ENCODE measurements at places on chromosomes 4 and X.

- ATAC-seq = no peak
Measured at GRCh38 chr4:145533001-145533400, 51.3 kb downstream of the SMAD1 start.

DNA sequence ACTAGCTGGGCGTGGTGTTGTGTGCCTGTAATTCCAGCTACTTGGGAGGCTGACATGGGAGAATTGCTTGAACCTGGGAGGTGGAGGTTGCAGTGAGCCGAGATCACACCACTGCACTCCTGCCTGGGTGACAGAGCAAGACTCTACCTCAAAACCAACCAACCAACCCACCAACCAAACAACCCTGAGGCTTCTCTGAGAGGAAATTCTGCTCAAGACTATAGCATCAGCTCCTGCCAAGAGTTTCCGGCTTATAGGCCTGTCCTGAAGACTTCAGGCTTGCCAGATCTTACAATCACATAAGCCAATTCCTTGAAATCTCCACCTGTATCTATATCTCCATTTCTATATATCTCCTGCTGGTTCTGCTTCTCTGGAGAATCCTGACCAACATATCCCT lies 173.8 kb upstream of the TBC1D9 start:
- no peak for ATAC-seq

DNA sequence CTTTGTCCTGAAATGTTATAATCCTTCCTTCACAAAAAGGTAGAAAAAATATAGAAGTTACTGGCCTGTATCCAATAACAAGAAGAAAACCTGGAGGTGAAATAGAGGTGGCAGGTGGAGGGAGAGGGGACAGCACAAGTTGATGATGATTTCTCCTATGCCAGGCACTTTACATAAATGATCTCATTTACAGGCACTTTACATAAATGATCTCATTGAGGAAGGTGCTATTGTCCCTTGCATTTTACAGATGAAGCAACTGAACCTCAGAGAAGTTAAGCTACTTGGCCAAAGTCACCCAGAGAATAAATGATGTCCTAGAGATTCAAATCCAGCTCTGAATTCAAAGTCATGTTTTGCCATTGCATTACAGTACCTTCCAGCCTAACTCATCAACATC lies 7.1 kb upstream of the OPHN1 start:
- no peak for ATAC-seq

GRCh38 chrX:23919148-23919547 lies 11.3 kb downstream of the CXorf58 start:
- no peak for ATAC-seq

DNA sequence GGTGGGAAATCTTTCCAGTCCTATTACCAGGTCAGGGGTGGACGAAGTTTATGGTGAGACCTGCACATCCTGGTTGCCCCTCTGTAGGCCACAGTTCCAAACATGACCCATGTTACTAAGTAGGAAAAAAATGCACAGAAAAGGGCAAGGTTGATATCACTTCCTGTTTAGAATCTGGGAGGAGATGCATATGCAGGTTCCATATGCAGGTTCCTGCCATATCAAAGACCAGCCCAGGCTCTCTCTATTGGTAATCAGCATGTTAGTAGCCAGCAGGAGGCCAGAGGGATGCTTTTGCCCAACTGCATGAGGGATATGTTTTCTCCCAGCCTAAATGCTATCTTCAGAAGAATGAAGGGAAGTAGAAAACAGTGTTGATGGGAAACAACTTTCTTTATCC lies 657.2 kb downstream of the ANKRD50 start:
- peak; percentile 93 for ATAC-seq

DNA sequence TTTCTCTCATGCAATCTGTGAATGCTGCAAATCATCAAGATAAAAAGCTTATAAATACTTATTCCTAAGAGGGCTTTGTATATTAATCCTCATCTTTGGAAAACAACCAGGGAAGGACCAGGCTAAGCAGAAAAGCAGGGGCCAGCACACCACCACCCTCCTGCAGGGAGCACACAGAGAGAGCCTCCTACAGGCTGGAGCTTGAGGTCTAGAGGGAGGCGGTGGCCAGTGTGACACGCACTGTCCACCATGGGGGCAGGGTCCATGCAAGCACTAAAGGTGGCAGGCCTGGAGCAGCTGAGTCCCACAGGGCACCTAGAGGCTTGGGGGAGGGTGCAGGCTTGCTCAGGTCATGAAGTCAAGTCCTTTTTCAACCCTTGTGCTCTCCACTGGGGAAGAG lies 236.9 kb downstream of the TACR3 start:
- no peak for ATAC-seq

DNA sequence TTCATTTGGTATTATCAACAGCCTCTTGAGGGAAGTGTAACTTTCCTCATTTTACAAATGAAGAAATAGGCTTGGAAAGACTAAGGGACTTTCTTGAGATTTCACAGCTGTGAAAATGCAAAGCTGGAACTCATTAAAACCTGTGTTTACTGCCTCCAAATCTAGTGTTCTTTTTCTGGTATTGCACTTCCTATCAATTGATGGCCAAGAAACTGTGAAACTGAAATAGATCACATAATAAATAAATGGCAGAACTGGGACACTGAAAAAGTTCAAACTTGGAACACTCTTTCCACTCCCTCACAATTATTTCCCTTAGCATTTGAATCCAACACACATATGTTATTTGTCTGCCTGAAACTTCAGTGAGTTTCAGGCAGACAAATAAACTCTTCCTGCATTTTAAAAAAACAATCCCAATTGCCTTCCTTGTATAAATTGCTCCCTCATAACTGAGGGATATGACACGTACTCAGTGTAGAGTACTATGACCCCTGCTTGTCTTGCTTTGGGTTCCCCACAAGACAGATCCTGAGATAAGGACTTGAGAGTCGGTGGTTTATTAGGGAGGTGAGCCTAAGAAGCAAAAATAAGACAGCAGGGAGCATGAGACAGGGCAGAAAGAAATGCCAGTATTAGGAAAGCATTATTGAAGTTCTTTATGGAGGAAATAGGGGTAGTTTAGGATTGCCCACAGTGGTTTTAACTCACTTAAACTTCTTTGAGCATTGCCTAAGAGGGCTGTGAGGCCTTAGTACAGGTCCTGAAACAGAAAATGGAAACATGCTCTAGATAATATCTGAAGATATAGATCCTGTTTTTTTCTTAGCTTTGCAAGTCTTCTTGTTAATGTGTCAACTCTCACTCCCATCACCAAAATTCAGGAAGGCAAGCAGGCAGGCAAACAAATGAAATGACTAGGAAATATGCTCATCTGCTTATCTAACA lies 33.9 kb downstream of the RTL3 start:
- no peak for ATAC-seq

DNA sequence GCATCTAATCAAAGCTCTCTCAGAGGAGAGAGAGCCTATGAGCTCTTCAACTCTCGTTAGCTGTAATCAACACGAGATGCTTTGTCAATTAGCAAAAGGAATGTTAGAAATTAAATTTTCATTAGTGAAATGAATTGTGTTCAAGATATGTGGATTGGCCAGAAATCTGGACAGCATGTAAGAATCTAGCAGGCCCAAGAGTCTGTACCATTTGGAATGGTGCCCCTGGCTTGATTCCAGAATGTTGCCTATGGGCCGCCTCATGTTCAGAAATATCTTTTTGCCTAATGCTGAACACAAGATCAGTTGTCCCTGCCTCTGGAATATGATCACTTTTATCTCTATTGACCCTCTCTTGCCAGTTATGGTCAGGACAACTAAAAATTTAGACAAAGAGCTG lies 88.2 kb downstream of the RBM46 start:
- ATAC-seq = no peak

DNA sequence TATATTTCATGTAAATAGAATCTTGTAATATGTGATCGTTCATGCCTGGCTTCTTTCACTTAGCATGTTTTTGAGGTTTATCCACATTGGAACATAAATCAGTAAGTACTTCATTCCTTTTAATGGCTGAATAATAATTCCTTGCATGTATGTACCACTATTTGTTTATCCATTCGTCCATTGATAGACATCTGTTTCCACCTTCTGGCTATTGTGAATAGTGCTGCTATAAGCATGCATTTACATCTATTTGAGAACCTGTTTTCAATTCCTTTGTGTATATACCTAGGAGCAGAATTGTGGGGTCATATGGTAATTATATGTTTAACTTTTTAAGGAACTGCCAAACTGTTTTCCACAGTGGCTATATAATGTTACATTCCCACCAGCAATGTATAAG lies 356.7 kb upstream of the DIPK2B start:
- ATAC-seq = no peak

DNA sequence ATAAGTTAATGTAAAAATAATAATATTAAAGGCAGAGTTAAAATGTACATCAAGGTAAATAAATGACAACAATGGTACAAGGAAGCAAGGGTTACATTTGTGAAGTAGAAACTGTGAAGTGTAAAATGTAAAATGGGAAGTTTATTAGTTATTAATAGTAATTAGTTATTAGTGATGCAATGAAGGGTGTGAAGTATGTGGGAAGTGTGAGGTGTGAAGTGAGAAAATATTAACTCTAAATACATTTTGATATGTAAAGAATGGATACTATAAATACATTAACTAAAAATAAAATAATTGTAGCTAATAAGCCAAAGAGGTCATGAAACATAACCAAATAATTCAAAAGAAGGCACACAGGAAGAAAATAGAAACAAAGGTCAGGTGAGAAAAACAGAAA lies 316.4 kb downstream of the GBA3 start:
- ATAC-seq = no peak

GRCh38 chrX:139949703-139950102 lies 15.6 kb downstream of the CXorf66 start:
- ATAC-seq = no peak

- peak; percentile 56 for ATAC-seq
Measured at GRCh38 chrX:154458954-154459778, 1.1 kb downstream of the PLXNA3 start.
